Right kidney (tissue), 9 donors: ENCODE measurements at places on chromosomes 5 and 9.

- no peak for DNase-seq
Measured at GRCh38 chr5:176550275-176550831, 1.2 kb downstream of the CDHR2 start.

DNA sequence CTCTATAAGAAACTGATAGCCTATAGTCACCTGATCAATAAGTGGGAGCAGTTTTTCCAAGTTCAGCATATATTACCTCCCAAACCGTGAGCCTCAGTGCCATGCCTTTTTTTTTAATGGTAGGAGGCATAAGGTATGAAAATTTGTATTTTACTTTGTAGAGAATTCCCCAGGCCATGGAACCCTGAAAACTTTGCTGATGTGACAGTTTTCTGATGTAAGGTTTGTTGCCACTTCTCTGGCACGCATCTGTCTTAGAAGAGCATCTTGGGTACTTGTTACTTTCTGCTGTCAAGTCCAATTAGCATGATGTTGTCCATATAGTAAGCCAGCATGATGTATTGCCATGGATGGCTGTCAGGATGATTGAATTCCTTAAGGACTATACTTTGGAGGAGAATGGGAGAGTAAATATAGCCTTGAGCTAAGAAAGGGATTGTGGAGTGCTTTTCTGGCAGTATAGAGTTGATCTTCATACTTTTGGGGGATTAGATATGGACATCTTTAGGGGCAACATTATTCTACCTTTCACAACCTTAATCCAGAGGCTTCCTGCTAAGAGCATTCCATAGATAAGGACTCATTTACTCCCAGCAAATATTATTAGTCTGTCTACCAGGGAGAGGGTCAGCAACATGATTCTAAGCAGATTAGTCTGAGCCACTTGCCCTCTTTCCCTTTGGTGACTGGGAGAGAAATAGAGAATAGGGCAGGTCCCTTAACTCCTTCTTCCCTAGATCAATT is 389.6 kb downstream of the YTHDC2 start:
- DNase-seq = no peak

- no peak for DNase-seq
Measured at GRCh38 chr5:145511351-145511750, 323.8 kb downstream of the PRELID2 start.

DNA sequence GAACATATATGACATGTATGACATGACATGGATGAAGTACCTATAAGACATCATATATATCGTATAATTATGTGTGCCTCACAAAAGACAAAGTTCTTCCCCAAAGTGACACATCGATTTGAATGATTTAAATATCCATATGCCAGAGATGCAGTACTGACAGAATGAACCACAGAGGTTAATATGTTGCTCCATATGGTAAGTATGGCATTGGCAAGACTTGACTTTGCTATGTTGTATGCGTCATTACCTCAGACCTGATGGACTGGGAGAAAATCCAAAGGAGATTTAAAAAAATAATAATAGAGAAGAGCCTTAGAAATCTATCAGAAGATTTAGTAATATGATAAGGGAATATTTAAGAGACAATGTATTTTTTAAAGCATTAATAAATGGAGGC is 263.2 kb downstream of the PJA2 start:
- DNase-seq = no peak

- no peak for DNase-seq
Measured at GRCh38 chr9:75797085-75797580, 93.3 kb upstream of the PCSK5 start.

DNA sequence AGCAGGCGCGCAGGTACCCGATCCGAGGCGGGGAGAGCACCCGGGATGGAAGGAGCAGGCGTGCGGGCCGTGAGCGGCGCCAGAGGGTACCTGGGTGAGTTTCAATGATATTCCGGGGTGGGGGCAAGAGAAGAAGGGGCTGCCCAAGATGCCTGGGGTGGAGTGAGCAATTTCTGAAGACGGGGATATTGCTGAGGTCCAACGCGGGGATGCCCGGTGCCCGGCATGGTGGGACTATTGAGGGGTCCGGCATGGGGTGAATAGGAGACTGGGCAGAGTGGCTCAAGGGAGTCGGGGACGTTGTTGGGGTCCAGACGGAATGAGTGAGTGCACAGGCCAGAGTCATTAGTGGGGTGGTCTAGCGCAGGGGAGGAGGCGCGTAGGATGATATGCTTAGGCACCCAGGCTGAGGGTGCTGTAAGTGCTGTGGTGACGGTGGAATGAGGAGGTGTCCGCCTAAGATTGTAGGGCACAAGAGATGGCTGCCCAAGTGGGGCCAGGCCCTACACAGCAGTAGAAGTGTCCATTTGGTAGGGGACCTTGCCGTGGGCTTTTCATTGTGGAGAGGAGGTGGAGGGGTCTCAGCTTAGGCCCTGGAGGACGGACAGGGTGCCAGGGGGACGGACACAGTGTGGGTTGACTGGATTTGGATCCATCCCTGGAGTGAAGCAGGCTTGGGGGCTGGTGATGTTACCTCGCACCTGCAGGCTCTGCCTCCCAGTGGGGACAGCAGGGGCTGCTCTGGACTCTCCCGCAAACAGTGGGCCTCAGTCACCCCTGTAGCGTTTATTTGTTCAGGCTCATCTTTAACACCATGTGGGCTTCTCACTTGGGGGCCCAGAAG is 719 bp downstream of the MIGA2 start:
- DNase-seq = no peak

DNA sequence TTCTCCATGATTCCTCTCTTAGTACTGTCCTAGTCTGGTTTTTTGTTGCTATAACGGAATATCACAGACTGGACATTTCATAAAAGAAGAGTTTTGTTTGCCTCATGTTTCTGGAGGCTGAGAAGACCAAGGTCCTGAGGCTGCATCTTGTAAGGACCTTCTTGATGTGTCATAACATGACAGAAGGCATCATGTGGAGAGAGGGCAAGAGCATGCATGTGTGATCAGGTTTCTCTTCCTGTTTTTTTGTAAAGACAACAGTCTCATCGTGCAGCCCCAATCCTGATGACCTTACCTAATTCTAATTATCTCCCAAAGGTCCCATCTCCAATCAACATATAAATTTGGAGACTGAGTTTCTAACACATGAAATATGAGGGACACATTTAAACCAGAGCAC is 108.4 kb downstream of the MSX2 start:
- no peak for DNase-seq

GRCh38 chr5:106121972-106122605 is 1548.6 kb downstream of the EFNA5 start:
- DNase-seq = no peak

DNA sequence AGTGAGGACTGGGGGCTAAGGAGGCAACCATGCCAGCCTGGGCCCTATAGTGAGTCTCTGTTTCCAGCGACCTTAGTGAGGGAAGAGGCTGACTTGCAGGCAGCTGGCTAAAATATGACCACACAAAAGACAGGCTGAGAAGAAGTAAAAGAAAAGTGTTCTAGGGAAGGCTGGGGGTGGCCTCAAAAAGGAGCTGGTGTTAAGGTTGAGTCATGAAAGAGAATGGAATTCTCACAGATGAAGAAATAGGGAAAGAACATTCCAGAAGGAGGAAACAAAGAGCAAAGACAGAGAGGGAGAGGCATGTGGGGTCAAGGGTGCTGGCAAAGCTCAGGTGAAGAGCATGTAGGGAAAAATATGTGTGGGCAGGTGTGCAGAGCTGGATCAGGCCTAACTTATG is 302.7 kb upstream of the RFX3 start:
- no peak for DNase-seq

DNA sequence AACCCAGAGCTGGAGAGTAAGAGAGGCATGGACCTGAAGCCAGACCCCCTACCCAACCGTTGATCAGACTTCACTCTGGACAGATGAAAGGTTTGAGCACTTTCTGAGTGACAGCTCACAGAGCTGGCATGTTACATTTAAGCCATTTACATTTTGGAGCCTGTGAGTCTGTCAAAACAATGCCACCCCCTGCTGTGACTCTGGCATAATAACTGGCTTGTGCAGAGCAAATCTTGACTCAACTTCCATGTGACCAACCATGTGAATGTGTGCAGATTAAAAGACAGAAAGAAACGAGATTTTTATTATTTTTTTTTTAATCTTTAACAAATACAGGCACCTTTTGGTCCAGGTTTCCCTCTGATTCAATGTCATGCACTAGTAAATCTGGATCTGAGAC is 48.5 kb downstream of the MFAP3 start:
- DNase-seq = no peak
